Suprapubic skin (tissue), 4 donors: ENCODE measurements at places on chromosomes 12 and 14.
A peak's percentile ranks its signal among the peaks of the same experiment; 100 is the strongest.

DNA sequence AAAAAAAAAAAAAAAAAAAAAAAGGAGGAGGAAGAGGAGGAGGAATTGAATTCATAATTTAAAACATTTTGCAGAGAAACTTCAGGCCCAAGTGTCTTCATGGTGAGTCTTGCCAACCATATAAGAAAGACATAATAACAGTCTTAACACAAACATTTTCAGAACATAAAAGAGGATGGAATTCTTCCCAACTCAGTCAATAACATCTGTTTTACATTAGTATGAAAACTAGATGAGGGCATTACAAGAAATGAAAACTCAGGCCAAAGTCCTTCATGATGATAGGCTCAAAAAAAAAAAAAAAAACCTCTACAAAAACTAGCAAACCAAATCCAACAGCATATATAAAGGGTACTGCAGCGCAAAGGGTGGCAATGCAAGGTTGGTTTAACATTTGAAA is 151.6 kb downstream of the FOXA1 start:
- no peak for DNase-seq

GRCh38 chr14:76250302-76250701 is 98.6 kb downstream of the GPATCH2L start:
- DNase-seq: no peak

GRCh38 chr12:132556801-132557200 is 53.6 kb downstream of the LRCOL1 start:
- no peak for DNase-seq

DNA sequence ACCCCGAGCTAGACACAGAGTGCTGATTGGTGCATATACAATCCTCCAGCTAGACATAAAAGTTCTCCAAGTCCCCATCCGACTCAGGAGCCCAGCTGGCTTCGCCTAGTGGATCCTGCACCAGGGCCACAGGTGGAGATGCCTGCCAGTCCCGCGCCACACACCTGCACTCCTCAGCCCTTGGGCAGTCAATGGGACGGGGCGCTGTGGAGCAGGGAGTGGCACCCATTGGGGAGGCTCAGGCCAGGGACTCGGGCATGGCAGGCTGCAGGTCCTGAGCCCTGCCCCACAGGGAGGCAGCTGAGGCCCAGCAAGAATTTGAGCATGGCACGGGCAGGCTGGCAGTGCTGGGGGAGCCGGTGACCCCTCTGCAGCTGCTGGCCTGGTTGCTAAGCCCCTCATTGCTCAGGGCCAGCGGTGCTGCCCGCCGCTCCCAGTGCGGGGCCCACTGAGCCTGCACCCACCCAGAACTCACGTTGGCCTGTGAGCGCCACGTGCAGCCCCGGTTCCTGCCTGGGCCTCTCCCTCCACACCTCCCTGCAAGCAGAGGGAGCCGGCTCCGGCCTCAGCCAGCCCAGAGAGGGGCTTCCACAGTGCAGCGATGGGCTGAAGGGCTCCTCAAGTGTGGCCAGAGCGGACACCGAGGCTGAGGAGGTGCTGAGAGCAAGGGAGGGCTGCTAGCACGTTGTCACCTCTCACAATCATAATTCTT is 136.7 kb downstream of the PAWR start:
- DNase-seq: no peak

DNA sequence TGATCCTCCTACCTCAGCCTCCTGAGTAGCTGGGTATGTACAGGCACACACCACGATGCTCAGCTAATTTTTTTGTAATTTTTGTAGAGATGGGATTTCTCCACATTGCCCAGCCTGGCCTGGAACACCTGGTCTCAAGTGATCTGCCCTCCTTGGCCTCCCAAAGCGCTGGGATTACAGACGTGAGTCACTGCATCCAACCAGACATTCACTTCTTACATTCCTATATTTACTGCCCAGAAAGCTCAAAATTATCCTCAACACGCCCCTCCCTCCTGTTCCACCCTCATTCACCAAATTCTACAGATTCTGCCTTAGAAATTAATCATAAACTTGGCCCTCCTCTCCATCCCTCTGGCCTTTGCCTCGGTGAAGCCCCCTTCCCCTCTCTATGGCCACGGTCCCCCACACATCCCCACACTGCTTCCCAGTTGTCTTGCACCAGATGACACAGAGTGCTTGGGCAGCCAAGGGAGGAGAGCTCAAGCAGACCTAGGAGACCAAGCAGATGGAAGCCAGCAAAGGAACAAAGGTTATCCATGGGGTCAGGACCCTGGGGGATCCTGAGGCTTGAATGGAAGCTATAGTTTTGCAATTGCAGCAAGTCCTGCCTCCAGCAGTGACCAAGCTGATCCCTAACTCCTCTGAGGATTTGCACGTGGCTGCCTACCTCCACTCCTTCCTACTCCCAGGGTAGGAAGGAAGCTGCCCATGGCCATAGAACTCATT is 213.2 kb upstream of the FOXN3 start:
- no peak for DNase-seq

GRCh38 chr12:53230108-53230845 is 1.7 kb downstream of the RARG start:
- no peak for DNase-seq

GRCh38 chr14:39433452-39433813 is 1.2 kb upstream of the FBXO33 start:
- no peak for DNase-seq

GRCh38 chr14:69263364-69263763 is 3.4 kb downstream of the GALNT16 start:
- DNase-seq: peak; percentile 83

- DNase-seq: no peak
Observed at GRCh38 chr12:75767957-75768356, 256.5 kb upstream of the KRR1 start.

- DNase-seq: no peak
Observed at GRCh38 chr12:115473257-115473956, 789.4 kb upstream of the TBX3 start.

DNA sequence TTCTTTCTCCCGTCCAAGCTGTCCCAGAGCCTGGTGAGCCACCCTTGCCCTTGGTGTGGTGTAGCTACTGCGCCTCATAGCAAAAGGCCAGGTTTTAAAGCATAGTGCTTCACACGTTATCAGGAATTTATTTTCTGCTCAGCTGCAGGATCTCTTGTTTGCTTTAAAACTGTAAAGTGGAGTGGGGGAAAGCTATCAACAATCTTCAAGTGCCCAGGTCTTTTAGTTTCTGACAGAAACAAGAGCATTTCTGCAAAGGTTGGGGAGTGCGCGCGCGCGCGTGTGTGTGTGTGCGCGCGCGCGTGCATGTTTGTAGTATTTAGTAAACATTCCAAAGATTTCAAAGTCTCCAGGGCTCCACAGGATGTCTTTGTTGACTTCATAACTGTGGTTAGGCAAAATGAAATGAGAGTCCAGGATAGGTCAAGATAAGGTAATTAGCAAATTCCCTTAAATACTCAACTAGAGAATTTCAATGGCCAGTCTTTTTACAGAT is 45.5 kb downstream of the EML1 start:
- DNase-seq: no peak

GRCh38 chr12:111361717-111362576 is 6.9 kb downstream of the PHETA1 start:
- DNase-seq: no peak

- DNase-seq: no peak
Observed at GRCh38 chr14:63788011-63788933, 60.4 kb upstream of the SGPP1 start.

DNA sequence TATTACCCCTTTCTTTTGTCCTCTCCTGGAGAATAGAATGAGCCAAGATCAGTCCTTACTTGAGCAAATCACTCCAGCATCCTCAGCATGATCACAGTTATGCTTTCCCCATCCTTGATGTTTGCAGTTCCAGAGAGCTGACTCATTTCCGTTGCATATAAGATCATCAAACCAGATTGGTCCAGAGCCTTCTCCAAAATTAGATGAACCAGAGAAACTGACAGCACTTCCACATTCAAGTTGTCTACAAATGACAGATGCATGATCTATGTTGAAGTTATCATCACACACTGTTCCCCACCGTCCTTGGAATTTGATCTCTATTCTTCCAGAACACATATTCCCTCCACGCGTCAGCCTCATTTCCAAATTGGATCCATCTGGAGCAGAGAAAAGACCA is 4.8 kb downstream of the CD163 start:
- DNase-seq: no peak
